ENCODE measurements at places on chromosomes 12 and 14.

- no peak for DNase-seq
These were observed 24.2 kb downstream of the CDK17 start for GRCh38 chr12:96375841-96376604.

DNA sequence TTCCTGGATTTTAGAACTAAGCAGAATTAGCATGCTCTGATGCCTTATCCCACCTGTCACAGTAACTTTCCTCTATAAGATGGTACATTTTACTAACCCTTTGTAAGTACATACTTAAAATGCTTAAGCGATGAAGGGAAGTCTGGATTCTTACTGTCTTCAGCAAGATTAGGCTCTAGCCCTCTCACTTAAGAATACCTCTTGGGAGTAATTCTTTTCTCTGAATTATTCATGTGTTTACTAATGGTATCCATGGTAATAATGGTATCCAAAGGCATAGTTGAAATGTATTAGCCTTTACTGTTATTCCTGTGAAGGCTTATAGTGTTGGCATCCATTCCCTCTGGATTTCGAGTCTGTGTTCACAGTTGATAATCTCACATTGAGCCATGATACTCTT lies 176.9 kb downstream of the MON2 start:
- no peak for DNase-seq

GRCh38 chr14:51735851-51736250 lies 84.1 kb downstream of the FRMD6 start:
- DNase-seq, result no peak

- no peak for DNase-seq
These were observed 8.2 kb upstream of the CCDC60 start for GRCh38 chr12:119326341-119326740.

DNA sequence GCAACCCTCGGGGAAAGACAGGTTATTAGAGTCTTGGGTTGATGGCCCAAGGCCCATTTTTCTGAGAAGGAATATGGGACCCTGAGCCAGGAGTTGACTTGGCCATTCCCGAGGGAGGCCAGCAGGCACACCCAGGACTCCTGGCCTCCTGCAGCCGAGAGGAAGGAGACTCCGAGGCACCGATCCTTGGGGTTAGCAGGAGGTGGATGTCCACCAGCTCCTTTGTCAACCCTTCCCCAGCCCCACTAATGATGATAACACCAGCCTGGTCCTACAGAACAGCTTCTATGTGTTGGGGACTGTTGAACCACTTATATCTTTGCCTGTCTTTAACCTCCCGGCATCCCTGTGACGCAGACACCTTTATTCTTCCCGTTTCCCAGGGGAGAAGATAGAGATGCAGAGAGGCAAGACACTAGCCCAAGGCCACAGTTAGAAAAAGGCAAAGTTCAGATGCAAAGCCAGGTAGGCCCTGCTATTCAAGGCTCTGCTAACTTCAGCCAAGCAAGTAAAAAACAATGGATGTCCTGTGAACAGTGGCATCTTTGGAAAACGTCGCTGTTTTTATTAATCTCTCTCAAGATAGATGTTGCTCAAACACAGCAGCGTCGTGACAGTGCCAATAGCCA lies 767.3 kb upstream of the TBX3 start:
- no peak for DNase-seq

DNA sequence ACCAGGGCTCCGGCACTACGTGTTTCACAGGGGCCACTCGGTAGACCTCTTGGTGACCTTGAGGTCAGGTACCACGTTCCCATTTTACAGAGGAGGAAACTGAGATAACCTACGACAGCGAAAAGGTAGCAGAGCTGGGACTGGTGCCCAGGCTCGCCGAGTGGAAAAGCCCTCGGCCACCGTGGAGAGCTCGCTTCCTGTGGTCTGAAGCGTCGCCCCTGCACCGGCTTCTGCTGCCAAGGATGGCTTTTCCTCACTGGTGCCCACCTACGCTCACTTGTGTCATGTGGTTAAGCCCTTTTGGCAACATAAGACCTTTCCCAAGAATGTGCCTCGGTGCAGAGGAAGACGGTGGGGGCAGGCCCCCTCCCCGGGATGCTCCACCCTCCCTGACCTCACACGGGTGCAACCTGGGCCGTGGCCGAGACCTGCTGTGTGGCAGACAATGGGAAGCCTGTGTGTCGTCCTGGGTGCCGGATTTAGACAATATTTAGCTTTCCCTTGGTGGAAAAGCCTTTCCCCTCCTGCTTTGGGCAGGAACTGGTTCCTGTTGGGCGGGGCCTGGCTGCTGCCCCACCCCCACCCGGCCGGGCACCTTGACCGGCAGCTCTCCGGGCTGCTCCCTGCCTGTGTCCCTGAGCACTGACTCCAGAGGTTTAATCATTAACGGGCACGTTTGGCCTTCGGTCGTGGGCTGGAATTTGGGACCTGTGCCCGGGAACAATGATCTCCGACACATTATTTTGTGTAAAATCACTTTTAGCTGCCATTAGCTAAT lies 32.4 kb upstream of the PPP1R13B start:
- no peak for DNase-seq

DNA sequence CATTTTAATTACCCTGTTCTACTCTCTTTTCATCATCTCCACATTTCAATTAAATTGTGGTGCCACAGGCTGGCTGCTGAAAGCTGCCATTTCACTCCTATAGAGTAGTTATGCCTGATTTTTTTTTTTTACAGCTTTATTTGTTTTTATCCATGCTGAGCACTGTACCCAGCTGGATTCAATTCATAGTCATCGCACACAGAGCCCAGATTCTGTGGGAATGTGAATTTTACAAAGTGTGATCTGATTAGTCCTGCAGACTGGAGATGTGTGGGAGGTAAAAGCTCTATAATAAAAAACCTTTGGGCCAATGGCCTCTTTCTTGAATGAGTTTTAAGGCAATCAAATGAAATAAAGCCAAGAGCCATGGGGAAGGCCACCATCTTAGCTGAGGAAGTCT lies 190.2 kb downstream of the ANO4 start:
- no peak for DNase-seq

DNA sequence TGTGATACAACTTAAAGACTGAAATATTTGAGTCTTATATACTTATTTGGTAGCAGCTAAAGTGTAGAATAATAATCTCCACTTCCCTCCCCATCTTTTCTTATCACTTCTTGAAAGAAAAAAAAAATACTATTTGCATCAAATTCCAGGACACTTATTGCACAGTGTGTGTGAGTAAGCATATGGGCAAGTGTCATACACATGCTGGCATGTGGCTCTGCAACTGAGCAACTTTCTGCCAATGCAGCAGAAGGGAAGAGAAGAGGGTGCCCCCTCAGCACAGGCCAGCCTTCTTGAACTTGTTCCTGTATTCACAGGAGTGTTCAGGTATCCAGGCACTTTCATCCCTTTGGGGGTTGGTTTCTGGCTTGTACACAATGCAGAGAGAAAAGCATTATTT lies 145.8 kb downstream of the CPNE8 start:
- no peak for DNase-seq

DNA sequence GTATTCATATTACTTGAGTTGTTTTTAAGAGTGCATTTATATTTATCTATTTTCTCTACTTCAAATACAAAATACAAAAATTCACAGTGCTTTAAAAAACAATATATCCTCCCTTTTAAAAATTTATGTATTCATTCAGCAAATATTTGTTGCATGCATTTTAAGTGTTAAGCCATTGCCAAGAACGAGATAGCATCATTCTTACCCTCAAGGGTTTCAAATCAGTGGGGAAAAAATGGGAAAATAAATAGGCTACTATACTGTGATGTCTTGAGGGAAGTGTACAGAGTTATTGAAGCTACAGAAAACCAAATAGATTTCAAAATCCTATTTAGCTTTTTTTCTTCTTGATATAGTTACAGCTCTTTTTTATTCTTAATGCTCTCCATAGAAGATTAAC lies 23.2 kb downstream of the MRPS35 start:
- DNase-seq, result no peak
